Colonic mucosa (tissue), 4 donors: ENCODE measurements at places on chromosomes 2 and 18.
A peak's percentile ranks its signal among the peaks of the same experiment; 100 is the strongest.

DNA sequence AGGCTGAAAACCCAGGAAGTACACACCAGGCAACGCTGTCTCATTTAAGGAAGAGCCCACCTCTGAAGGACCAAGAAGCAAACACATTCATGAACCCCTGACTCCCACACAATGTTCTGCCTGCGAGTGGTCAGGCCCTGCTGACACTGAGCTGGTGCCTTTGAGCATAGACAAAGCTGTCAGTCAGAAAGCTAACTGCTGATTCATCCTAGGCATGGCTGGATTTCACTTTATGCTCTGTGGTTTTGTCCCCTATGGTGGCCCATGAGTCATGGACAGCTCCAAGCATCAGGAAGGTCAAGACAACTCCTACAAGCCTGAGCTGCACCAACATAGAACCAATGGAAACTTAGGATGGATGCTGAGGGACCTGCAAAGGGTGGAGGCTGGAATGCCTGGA is 78.9 kb downstream of the UXS1 start:
- no peak overlapping the region for H3K27ac ChIP-seq
- H3K4me3 ChIP-seq, result no peak overlapping the region
- DNase-seq, result no peak
- H3K4me1 ChIP-seq, result no peaks in the 10 kb centered on the region
- no peaks in the 10 kb centered on the region for H3K27me3 ChIP-seq

- DNase-seq, result no peak
- no peak overlapping the region for H3K27ac ChIP-seq
- H3K27me3 ChIP-seq, result no peaks in the 10 kb centered on the region
- H3K4me3 ChIP-seq, result no peak overlapping the region
- no peaks in the 10 kb centered on the region for H3K4me1 ChIP-seq
Measured at GRCh38 chr2:135826544-135826943, 10.4 kb downstream of the LCT start.

DNA sequence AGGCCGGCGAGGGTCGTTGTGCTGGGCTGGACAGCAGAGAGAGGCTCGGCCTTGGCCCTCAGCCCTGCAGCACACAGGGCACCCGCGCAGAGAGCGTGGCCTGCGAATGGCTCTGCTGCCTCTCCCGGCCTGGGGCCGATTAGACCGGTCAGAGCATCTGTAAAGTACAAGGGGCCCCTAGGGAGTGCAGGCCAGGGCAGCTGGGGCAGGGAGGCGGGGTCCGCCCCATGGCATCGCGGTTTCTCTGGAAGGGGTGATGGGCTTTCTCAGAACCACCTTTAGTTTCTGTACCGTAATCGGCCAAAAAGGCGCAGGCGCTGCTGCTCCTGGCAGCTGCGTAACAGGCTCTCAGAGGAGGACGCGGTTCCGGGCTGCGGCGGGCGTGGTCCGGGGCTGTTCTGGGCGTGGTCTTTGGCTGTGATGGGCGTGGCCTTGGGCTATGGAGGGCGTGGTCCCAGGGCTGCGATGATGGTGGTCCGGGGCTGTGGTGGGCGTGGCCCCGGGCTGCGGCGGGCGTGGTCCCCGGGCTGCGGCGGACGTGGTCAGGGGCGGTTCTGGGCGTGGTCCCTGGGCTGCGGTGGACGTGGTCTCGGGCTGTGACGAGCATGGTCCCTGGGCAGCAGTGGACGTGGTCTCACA is 1.5 kb upstream of the GPR148 start:
- peaks cover 8% of the 10 kb centered on the region for H3K4me1 ChIP-seq
- peak; percentile 90 for DNase-seq
- peak overlapping the region; percentile 33 for H3K4me3 ChIP-seq
- no peaks in the 10 kb centered on the region for H3K36me3 ChIP-seq
- H3K27me3 ChIP-seq, result no peaks in the 10 kb centered on the region

DNA sequence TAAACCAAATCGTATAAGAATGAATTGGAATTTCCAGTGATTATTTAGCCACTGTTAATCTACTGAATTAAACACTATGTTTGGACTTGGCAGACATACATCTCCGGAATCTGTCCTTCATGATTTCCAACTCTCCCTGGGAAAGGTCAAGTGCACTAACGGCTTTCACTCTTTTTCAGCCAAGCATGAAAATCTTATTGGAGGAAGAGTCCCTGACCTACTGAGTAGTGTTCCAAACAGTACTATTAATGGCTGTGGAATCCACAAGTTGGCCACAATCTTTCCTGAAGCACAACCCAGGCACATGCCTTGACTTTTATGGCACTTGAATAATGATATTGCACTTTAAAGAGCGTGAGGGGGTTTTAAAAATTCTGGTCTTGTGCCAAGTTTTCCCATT is 318.9 kb upstream of the RND3 start:
- no peaks in the 10 kb centered on the region for H3K4me1 ChIP-seq
- no peak for DNase-seq
- H3K27ac ChIP-seq, result no peak overlapping the region
- no peak overlapping the region for H3K4me3 ChIP-seq

DNA sequence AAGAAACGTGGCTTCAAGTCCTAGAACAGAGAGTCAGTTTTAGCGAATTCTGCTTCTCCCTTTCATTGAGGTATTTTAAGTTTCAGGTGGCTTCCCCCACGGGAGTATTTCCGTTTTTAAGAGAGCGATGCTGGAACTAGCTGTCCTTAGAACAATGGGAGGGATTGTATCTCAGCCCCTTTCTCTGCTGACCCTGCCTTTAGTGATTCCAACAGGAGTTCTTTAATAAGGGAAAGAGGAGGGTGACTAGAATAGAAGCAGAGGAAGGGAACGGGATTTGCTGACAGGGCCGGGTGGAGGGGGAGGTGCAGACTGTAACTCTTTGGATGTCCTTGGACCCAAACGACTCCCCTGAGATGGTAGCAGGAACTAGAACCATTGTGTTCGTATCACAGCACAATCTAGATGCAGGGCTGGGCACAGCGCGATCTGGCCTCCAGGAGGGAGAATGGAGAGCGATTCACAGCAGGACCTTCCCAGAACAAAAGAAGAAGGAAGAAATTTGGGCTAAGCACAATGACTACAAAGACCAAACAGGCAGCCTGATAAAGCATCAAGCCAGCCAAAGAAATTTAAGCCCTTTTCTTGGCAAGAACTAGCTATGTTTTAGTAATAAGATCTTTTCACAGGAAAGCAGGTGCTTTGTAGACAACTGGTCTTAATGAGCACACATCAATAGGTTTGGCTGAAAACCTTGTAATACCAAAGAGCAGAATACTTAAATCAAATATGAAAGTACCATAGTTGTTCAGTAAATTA is 15.8 kb upstream of the RTTN start:
- no peak overlapping the region for H3K4me3 ChIP-seq
- H3K27me3 ChIP-seq, result no peaks in the 10 kb centered on the region
- DNase-seq, result no peak
- H3K4me1 ChIP-seq, result no peaks in the 10 kb centered on the region
- H3K36me3 ChIP-seq, result no peaks in the 10 kb centered on the region
- H3K27ac ChIP-seq, result no peak overlapping the region
